ENCODE measurements at places on chromosomes 4 and X. TPM values are rescaled to one million over a fixed set of nuclear protein-coding genes. Genes with fewer than 3 reads are reported as not detected.

CDKL2 gene
- 0.58 TPM for polyA plus RNA-seq

UGT2B11 gene
- not detected for polyA plus RNA-seq

RASSF6 gene
- polyA plus RNA-seq: not detected

HPGDS gene
- polyA plus RNA-seq: not detected

FOXR2 gene
- 6.3 TPM for polyA plus RNA-seq

DNA sequence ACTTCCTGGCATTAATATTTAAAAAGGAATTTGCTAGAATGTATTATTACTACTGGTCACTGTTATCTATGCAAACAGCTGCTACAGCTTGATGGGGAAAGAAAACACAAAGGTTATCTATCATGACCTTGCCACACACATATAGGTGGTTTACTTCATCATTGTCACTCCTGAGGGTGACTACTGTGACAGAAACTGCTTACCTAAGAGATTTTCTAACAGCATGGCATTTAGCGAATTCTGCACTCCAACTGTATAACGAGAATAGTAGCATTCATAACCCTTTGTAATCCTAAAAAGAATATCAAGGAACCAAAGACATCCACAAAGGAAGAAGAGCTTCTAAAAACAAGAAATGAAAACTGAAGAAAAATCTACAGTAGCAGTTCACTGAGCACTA is 74.6 kb upstream of the SPOCK3 start:
- H3K36me3 ChIP-seq: no peaks in the 10 kb centered on the region
- H3K27me3 ChIP-seq: no peaks in the 10 kb centered on the region
- DNase-seq: no peak
- no peaks in the 10 kb centered on the region for H3K4me1 ChIP-seq
- no peak overlapping the region for H3K27ac ChIP-seq

- H3K36me3 ChIP-seq: peaks cover 6% of the 10 kb centered on the region
- H3K4me3 ChIP-seq: no peak overlapping the region
- H3K27me3 ChIP-seq: no peaks in the 10 kb centered on the region
- no peak for DNase-seq
Measured at GRCh38 chr4:3402491-3403347, 39.0 kb upstream of the HGFAC start.

DNA sequence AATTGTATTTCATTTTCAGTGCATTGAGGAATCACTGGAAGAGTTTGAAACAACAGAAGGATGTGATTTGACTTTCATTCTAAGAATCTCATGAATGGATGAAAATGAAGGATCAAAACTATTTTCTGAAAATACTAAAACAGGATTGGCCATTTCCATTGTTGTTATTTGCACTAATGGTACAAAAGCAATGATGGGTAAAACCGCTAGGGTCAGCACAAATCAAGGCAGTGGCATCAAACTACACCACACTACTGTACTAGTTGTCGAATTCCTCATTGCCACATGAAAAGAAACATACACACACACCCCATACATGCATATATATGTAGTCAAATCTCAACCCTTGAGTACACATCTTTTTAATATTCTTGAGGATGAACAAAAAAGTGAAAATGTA is 24.7 kb upstream of the CENPVL3 start:
- H3K27me3 ChIP-seq: peaks cover 9% of the 10 kb centered on the region
- H3K27ac ChIP-seq: no peak overlapping the region
- H3K36me3 ChIP-seq: no peaks in the 10 kb centered on the region
- no peaks in the 10 kb centered on the region for H3K4me1 ChIP-seq

- no peaks in the 10 kb centered on the region for H3K27me3 ChIP-seq
- DNase-seq: no peak
- no peak overlapping the region for H3K4me3 ChIP-seq
- no peaks in the 10 kb centered on the region for H3K36me3 ChIP-seq
Measured at GRCh38 chrX:50805276-50805675, 8.7 kb downstream of the SHROOM4 start.

- DNase-seq: no peak
- H3K4me1 ChIP-seq: no peaks in the 10 kb centered on the region
- peak overlapping the region; percentile 50 for H3K27ac ChIP-seq
- no peaks in the 10 kb centered on the region for H3K27me3 ChIP-seq
Measured at GRCh38 chr4:3240936-3241522, 7.9 kb upstream of the MSANTD1 start.

DNA sequence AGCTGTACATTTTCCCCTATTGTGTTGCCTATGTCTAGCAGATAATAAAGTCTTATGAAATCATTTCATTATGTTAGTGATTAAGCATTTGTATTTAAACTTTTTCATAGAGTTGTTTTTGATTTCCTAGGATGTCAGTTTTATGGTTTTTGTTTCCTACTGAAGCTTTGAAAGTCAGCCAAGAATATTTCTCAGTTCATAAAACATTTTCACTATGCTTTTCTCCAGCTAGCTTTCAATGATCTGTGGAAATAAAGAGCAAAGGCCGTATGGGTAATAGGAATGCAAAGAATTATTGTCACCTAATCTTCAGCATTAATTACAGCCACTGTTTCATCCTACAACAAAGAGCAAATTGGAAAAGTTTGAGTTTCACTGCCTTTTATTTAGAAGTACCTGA is 145.7 kb upstream of the NUDT6 start:
- H3K27ac ChIP-seq: no peak overlapping the region
- no peak overlapping the region for H3K4me3 ChIP-seq
- no peaks in the 10 kb centered on the region for H3K4me1 ChIP-seq
- H3K27me3 ChIP-seq: no peaks in the 10 kb centered on the region
- no peak for DNase-seq

DNA sequence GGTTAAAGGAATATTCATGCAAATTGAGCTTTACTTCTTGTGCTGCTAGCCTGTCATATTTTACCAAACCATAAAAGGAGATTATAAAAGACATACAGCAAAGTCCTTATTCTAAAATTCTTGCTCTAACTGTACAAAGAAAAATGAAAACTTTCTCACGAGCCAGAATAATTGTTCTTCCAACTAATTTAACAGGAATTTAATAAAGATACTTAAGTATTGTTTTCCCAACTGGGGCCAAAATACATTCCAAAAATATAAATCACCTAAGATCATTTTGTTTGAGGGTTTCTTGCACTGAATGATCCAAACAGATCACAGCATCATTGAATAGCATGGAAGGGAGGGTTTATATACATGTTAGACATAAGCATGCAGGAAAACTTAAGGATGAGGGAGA is 127.1 kb upstream of the PCDH18 start:
- no peaks in the 10 kb centered on the region for H3K36me3 ChIP-seq
- H3K4me1 ChIP-seq: peaks cover 18% of the 10 kb centered on the region
- DNase-seq: no peak
- no peaks in the 10 kb centered on the region for H3K27me3 ChIP-seq
- H3K4me3 ChIP-seq: no peak overlapping the region
- H3K27ac ChIP-seq: peak overlapping the region; percentile 66

DNA sequence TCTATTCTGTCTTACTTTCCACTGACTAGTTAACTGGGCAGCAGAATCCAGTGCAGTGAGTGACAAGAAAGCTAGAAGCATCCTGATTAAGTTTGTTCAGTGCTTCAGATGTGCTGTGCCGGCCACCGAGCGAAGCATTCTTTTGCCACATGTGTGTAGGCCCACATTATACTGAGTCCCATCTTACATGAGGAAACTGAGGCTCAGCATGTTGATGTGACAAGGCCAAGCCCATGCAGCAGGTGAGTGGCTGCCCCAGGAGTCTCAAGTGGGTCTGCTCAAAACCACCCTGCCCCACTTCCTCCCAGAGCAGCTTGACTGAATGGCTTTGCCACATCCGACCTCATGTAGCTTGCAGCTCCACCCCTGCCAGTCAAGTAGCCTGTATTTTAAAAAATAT is 50.5 kb downstream of the RHOH start:
- no peaks in the 10 kb centered on the region for H3K4me1 ChIP-seq
- no peak overlapping the region for H3K4me3 ChIP-seq
- H3K36me3 ChIP-seq: no peaks in the 10 kb centered on the region
- no peaks in the 10 kb centered on the region for H3K27me3 ChIP-seq

- H3K36me3 ChIP-seq: no peaks in the 10 kb centered on the region
- no peak overlapping the region for H3K27ac ChIP-seq
- no peaks in the 10 kb centered on the region for H3K27me3 ChIP-seq
- no peaks in the 10 kb centered on the region for H3K4me1 ChIP-seq
Measured at GRCh38 chr4:171612907-171613306, 200.3 kb upstream of the GALNTL6 start.

- H3K4me1 ChIP-seq: no peaks in the 10 kb centered on the region
- no peaks in the 10 kb centered on the region for H3K36me3 ChIP-seq
- H3K27me3 ChIP-seq: no peaks in the 10 kb centered on the region
- no peak overlapping the region for H3K4me3 ChIP-seq
- DNase-seq: no peak
- H3K27ac ChIP-seq: no peak overlapping the region
Measured at GRCh38 chrX:37357436-37357835, 8.3 kb downstream of the PRRG1 start.

- no peaks in the 10 kb centered on the region for H3K4me1 ChIP-seq
- no peak overlapping the region for H3K4me3 ChIP-seq
- DNase-seq: no peak
- no peaks in the 10 kb centered on the region for H3K36me3 ChIP-seq
- H3K27me3 ChIP-seq: no peaks in the 10 kb centered on the region
Measured at GRCh38 chr4:22988526-22988925, 295.8 kb downstream of the GBA3 start.

DNA sequence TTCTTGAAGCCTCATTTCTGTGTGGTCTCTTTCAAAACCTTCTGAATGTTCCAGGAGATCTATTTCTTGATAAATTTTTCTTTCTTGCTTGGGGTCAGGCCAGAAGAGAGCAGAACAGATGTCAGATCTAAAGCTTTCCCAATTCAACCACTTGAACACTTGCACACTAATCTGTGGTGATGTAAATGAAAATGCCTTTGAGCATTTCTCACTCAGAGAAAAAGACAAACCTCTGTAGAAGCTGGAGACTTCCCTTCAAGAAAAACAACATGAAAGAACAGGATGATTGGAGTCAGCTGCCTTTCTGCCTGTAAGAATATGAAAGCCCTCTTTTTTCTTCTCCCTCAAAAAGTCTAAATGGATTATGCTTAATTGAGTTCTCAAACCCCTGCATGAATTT is 11.2 kb downstream of the IGFBP7 start:
- H3K36me3 ChIP-seq: no peaks in the 10 kb centered on the region
- DNase-seq: no peak
- H3K27me3 ChIP-seq: no peaks in the 10 kb centered on the region
- no peak overlapping the region for H3K4me3 ChIP-seq
- H3K27ac ChIP-seq: peak overlapping the region; percentile 65
